ENCODE measurements at places on chromosomes 12 and 14.

- no peak for DNase-seq
Measured at GRCh38 chr14:65794674-65795279, 382.2 kb downstream of the FUT8 start.

- DNase-seq, result peak; percentile 28
Measured at GRCh38 chr12:13390381-13390861, 193.9 kb downstream of the EMP1 start.

GRCh38 chr12:64124511-64125197, 97.4 kb downstream of the KICS2 start:
- DNase-seq, result no peak

GRCh38 chr12:103778781-103779180, 62.3 kb downstream of the NT5DC3 start:
- DNase-seq, result no peak

GRCh38 chr12:12724421-12725085, 7.4 kb downstream of the CDKN1B start:
- DNase-seq, result no peak

- no peak for DNase-seq
Measured at GRCh38 chr12:68812553-68813241, 4.7 kb downstream of the MDM2 start.

GRCh38 chr12:129605666-129606065, 298.2 kb downstream of the TMEM132D start:
- no peak for DNase-seq

DNA sequence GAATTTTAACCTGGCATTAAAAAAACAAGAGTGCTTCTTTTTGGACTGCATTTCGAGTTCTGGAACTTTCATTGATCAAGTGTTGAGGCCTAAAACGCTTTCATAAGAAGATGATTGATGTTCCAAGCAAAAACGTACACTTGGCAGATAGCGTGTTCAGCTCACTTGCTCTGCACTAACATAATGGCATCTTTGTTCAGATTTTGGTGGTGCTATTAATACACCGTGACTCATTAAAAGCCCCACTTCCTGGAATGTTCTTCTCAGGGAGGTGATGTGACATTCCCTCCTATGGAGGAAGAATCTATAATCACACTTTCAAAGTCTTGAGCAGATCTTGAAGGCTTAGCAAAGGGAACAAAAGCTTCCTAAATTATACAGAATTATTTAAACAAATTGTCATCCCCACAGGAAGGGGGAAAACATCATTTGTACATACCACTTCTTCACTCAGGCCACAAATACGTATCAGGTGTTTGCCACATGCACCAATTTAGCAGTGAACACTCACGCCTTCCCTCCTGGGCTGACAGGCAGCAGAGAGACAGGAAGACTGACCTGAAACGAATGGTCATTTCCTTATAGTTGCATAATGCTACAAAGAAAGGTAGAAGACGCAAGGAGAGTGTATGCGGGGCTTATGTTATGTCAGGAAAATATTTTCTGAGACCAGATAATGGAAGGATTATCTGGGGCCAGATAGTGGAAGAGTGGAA, 15.4 kb downstream of the HSP90AA1 start:
- DNase-seq, result no peak

- no peak for DNase-seq
Measured at GRCh38 chr12:38911611-38912010, 6.2 kb upstream of the CPNE8 start.

GRCh38 chr12:59023861-59024424, 103.6 kb upstream of the LRIG3 start:
- no peak for DNase-seq

- no peak for DNase-seq
Measured at GRCh38 chr14:81187832-81188522, 32.8 kb downstream of the GTF2A1 start.

DNA sequence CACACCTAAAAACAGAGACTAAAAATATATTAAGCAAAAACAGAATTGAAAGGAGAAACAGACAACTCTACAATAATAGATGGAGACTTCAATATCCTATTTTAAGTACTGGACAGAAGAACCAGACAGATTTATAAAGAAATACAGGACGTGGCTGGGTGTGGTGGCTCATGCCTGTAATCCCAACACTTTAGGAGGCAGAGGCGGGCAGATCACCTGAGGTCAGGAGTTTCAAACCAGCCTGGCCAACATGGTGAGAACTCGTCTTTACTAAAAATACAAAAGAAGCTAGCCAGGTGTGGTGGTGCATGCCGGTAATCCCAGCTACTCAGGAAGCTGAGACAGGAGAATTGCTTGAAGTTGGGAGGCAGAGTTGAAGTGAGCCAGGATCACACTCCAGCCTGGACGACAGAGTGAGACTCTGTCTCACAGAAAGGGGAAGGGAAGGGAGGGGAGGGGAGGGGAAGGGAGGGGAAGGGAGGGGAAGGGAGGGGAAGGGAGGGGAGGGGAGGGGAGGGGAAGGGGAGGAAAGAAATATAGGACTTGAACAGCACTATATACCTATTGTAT, 53.0 kb downstream of the CDK17 start:
- DNase-seq, result no peak

- DNase-seq, result no peak
Measured at GRCh38 chr14:100529561-100530031, 57.6 kb downstream of the BEGAIN start.

DNA sequence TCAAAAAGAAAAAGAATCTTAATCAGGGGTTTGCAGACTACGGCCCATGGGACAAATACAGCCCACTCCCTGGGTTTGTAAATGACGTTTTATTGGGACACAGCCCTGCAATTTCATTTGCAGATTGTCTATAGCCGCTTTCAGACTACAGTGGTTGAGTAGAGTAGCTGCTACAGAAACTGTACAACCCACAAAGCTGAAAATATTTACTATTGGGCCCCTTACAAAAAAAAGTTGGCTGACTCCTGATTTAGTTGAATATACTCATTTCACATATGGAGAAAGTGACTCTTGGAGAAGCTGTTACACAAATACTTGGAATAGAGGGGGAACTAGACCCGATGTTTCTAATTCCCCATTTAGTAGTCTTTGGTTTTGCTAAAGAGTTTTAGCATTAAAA, 162.5 kb upstream of the NOS1 start:
- no peak for DNase-seq

- no peak for DNase-seq
Measured at GRCh38 chr12:71760471-71760870, 5.8 kb downstream of the RAB21 start.

DNA sequence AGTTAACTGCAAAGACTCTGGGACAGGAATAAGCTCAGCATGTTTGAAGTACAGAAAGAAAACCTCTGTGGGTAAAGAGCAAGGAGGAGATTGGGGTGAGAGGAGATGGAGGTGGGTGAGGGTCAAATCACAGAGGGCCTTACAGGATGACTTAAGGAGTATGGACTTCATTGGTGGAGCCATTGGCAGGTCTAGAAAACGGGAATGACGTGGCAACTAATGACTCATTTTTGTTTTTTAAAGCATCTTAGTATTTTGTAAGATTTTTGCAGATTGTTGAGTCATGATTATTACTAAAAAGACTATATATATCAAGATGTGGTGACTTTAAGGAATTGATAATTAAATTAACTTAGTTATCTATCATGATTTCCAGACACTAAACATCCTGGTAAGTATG, 18.5 kb downstream of the UTP20 start:
- DNase-seq, result no peak

DNA sequence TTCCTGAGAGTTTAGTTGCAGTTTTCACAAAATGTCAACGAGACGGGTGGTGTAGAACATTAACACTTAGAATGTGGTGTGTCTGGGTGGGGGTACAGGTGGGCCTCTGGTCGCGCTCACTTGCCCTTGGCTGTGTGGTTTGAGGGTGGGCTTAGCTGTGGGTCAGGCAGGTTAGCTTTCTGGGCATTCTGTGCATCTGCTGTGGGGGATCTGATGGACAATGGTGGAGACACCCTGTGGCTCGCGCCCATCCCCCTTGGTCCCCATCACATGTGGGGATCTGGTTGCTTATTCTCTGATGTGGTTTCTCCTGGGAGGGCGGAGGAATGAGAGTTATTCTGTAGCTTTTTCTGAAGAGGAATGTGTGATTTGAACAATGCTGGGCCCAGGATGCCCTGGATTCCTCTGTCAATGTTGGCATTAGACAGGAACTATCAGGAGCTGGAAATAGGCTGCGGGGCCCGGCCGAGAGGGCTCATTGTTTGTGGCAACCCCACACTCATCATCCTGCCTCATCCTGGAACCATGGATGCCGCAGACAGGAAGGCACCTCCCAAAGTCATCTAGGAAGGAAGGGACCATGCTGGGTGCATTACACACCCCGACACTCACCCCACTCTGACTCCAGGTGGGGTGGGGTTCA, 101.6 kb downstream of the TSPAN9 start:
- no peak for DNase-seq

DNA sequence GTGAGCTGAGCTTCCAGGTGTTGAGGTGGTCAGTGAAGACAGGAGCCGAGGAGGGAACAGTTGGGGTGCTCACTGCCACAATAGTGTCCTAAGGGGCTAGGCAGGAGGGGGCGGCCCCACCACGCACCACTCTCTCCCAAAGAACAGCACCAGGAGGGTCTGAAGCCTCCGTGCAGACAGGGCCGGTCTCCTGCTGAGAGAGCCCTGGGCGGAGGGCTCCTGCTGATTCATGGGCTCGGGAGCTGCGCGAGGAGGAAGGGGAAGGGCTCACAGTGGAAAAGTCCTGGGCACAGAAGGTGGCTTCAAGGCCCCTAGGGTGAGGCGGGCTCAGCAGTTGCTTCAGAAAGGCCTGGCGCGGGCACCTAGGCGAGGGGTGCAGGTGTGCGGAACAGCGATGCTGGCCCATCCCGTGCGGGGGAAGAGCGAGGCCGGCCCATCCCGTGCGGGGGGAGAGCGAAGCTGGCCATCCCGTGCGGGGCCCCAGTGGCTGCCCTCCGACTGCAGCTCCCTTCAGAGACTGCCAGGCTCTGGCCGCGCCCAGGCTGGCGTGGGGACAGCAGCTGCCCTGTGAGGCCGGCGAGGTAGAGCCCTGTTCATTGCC, 176.7 kb downstream of the ADGRD1 start:
- DNase-seq, result no peak

DNA sequence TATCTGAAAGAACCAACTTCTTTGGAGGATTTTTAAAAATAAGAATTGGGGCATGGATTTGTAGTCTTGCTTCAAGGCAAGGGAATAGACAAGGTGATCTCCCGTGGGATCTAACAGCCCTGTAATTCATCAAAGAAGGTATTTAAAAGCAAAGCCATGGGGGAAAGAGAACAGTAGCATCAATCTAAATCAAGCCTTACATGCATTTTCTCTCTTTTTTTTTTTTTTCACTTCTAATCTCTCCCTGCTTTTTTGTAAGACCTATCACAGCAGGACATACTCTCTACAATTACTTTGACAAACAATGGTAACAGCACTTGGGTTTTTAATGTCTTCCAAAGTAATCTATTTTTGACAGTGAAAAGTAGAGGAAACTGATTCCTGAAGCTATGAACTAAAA, 367.9 kb downstream of the PAWR start:
- no peak for DNase-seq

- DNase-seq, result no peak
Measured at GRCh38 chr14:24398293-24398652, 530 bp upstream of the NYNRIN start.

DNA sequence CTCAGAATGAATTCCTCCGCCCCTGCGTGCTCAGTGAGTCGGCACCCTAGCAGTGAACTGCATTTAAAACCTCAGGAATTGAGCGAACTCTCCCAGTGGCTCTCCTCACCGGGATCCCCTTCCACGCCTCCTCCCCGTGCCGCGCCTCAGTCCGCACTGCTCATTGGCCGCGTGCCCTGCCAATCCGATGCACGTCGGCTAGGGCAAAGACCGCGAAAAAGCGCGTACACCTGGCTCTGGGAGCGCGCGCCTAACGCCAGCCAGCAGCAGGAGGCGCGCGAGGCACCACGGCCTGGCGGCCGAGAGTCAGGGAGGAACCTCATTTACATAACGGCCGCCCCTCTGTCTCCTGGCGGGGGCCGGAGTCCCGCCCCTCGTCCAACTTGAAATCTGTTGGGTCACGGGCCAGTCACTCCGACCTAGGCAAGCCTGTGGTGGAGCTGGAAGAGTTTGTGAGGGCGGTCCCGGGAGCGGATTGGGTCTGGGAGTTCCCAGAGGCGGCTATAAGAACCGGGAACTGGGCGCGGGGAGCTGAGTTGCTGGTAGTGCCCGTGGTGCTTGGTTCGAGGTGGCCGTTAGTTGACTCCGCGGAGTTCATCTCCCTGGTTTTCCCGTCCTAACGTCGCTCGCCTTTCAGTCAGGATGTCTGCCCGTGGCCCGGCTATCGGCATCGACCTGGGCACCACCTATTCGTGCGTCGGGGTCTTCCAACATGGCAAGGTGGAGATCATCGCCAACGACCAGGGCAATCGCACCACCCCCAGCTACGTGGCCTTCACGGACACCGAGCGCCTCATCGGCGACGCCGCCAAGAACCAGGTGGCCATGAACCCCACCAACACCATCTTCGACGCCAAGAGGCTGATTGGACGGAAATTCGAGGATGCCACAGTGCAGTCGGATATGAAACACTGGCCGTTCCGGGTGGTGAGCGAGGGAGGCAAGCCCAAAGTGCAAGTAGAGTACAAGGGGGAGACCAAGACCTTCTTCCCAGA, at the start of gene HSPA2:
Gene HSPA2 (plus strand): TSS at position 534 of the 995 bp plus-strand sequence. CDS start 109 bp downstream, at position 643.
- DNase-seq, result no peak

GRCh38 chr14:99127651-99128167, 144.3 kb downstream of the BCL11B start:
- no peak for DNase-seq

- no peak for DNase-seq
Measured at GRCh38 chr12:9721394-9722092, 11.4 kb downstream of the CLECL1 start.

GRCh38 chr14:95316821-95317220, 2.9 kb downstream of the CLMN start:
- DNase-seq, result no peak

DNA sequence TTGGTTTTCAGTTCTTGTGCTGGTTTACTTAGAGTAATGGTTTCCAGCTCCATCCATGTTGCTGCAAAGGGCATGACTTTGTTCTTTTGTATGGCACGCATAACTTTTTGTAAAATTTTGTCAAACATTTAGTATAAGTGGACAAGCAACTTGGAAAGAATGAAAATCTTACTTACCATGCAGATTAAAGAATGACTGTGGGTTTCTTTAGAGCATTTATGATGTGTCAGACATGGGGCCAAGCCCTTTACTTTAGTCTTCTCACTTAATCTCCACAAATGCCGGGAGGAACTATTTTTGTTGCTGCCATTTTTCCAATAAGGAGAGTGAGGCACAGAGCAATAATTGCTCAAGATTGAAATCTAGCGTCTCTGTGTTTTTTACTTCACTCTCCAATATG, 652.5 kb upstream of the TBX3 start:
- no peak for DNase-seq

DNA sequence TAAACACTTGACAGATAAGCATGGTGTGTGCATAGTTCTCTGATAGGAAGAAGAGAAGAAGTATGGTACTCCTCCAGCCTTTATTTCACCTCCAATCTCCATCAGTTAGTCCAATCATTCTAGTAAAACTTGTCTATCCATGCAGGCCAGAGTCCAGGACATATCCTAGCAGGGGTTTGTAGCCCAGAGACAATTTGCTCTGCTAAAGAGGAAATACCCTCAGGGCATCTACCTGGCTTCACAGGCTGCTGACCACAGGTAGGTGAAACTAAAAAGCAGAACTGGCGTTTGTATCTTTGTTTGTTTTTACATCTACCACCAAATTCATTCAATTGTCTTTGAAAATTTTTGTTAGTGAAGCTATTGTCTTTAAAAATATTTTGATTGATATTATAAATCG, 717.6 kb downstream of the FSCB start:
- no peak for DNase-seq
